ENCODE measurements at places on chromosomes 11 and 22.

GRCh38 chr11:123413636-123414035, 16.4 kb upstream of the GRAMD1B start:
- DNase-seq = no peak

DNA sequence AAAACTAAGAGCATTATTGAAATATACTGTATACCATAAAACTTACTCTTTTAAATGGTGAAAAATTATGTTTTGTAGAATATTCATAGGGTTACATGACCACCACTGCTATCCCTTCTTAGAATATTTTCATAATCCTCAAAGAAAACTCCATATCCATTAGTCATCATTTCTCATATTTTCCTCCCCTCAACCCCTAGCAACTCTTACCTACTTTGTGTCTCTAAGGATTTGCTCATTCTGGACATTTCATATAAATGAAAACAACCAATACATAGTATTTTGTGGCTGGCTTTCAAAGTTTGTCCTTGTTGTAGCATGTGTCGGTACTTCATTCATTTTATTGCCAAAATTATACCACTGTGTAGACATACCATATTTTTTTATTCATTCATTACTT, 863.8 kb downstream of the KCNA4 start:
- no peak for DNase-seq

GRCh38 chr22:50317674-50318073, 9.1 kb downstream of the DENND6B start:
- no peak for DNase-seq

GRCh38 chr11:101327908-101328307, 198.3 kb upstream of the PGR start:
- DNase-seq = no peak

DNA sequence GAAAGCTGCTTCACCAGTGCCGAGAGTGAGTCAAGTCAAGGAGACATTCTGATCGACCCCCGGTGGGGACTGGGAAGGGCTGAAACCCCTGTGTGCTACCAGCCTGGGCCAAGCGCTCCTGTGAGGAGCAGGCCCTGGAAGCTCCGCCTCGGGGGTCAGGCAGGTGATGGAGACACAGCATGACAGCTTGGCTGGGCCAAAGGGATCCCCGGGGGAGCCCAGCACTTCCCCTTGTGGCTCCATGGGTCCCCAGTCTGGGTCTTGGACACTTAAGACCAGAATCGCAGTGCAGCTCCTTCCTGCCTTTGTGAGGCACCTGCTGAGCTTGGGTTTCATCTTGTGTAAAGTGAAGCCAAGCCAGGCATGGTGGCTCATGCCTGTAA, 89.2 kb downstream of the MORC2 start:
- no peak for DNase-seq

GRCh38 chr11:19822531-19822930, 109.9 kb downstream of the NAV2 start:
- DNase-seq = no peak
